ENCODE measurements at places on chromosomes 6 and 20. TPM values are rescaled to one million over a fixed set of nuclear protein-coding genes. Genes with fewer than 3 reads are reported as not detected.

Gene PRELID3B
- total RNA-seq: 53.5 TPM

Gene PI16
- 0.35 TPM for total RNA-seq

Gene OR2J3
- total RNA-seq: not detected

Gene HRH3
- not detected for total RNA-seq

Gene TMEM14C
- total RNA-seq: 169 TPM

Gene FNDC1
- total RNA-seq: 0.17 TPM

Gene NNAT
- total RNA-seq: 0.47 TPM

Gene CNKSR3
- 6.0 TPM for total RNA-seq

Gene VWA7
- not detected for total RNA-seq

Gene TSBP1
- not detected for total RNA-seq

Gene CASS4
- total RNA-seq: 1.4 TPM
